Melanocyte of skin (primary cell): ENCODE measurements at places on chromosomes 2 and 18. TPM values are rescaled to one million over a fixed set of nuclear protein-coding genes. Genes with fewer than 3 reads are reported as not detected.

Gene ABHD3
- total RNA-seq, result 25.3 and 34.6 TPM in 2 replicates

Gene MAB21L4
- not detected in 2 replicates for total RNA-seq

Gene AKAIN1
- total RNA-seq, result not detected in 2 replicates

Gene SERPINB10
- not detected in 2 replicates for total RNA-seq

Gene KLHL41
- 1.7 and 3.1 TPM in 2 replicates for total RNA-seq

Gene CLEC4F
- not detected in 2 replicates for total RNA-seq

Gene UGT1A3
- not detected in 2 replicates for total RNA-seq

Gene CD28
- total RNA-seq, result not detected in 2 replicates

Gene C1QL2
- not detected in 2 replicates for total RNA-seq

Gene HJURP
- 12.4 and 16.9 TPM in 2 replicates for total RNA-seq

Gene SNED1
- total RNA-seq, result 2.2 and 6.7 TPM in 2 replicates

Gene C2orf74
- 7.6 and 10.9 TPM in 2 replicates for total RNA-seq

Gene M1AP
- total RNA-seq, result not detected in 2 replicates

Gene SMYD1
- total RNA-seq, result 0.15 TPM in 1 of 2 replicates, not detected in the other

Gene CDK5R2
- not detected in 2 replicates for total RNA-seq

Gene NR4A2
- 2.8 and 3.6 TPM in 2 replicates for total RNA-seq

Gene SCN9A
- total RNA-seq, result 0.33 and 1.7 TPM in 2 replicates

Gene PLEK
- total RNA-seq, result not detected in 2 replicates

Gene TMEFF2
- total RNA-seq, result not detected in 2 replicates

Gene LRP2
- total RNA-seq, result under 0.01 and 0.15 TPM in 2 replicates

Gene GLB1L
- 16.0 and 31.3 TPM in 2 replicates for total RNA-seq

Gene RUFY4
- not detected in 2 replicates for total RNA-seq

Gene C2orf80
- not detected in 2 replicates for total RNA-seq

Gene KANSL1L
- total RNA-seq, result 15.7 and 27.1 TPM in 2 replicates

Gene SPATA3
- not detected in 2 replicates for total RNA-seq

Gene CCNT2
- 24.0 and 35.2 TPM in 2 replicates for total RNA-seq

Gene NPPC
- 10.7 TPM in 1 of 2 replicates, not detected in the other for total RNA-seq

Gene HDHD2
- 25.5 and 34.2 TPM in 2 replicates for total RNA-seq

Gene SULT1C2
- total RNA-seq, result 2.6 and 3.3 TPM in 2 replicates
